Esophagus muscularis mucosa (tissue), 4 donors: ENCODE measurements at places on chromosomes 7 and 10. TPM values are rescaled to one million over a fixed set of nuclear protein-coding genes. Genes with fewer than 3 reads are reported as not detected.

PRKAR1B gene
- 46.9 TPM for total RNA-seq

GPR146 gene
- 24.0 TPM for total RNA-seq

HOXA4 gene
- total RNA-seq: 12.5 TPM

PAPOLB gene
- total RNA-seq: 0.46 TPM

SLC13A4 gene
- total RNA-seq: not detected

HOXA3 gene
- 10.2 TPM for total RNA-seq
